Activated CD4-positive, alpha-beta T cell treated with anti-CD3 and anti-CD28 coated beads, Interleukin-2, Interleukin-4, amounts not matched to agents 100 ng/mL and 50 ng/mL, durations not matched to agents 16 hours and 8 hours (primary cell): ENCODE measurements at places on chromosomes 6 and 20.

DNA sequence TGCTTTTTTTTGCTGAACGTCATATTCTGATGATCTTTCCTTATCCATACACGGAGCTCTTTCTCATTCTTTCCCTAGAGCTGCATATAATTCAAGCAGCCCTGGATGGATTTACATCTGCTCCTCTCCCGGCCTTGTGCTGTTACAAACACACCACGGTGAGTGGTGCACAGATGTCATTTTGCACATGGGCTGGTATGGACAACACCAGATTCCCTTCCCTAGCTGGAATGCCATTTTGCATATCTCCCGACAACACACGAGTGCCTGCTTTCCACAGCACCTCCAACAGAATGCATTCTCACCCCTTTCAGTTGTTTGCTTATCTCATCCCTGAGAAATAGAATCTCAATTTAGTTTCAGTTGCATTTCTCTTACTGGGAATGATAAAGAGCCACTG is 69.5 kb upstream of the AFDN start:
- DNase-seq, result no peak

DNA sequence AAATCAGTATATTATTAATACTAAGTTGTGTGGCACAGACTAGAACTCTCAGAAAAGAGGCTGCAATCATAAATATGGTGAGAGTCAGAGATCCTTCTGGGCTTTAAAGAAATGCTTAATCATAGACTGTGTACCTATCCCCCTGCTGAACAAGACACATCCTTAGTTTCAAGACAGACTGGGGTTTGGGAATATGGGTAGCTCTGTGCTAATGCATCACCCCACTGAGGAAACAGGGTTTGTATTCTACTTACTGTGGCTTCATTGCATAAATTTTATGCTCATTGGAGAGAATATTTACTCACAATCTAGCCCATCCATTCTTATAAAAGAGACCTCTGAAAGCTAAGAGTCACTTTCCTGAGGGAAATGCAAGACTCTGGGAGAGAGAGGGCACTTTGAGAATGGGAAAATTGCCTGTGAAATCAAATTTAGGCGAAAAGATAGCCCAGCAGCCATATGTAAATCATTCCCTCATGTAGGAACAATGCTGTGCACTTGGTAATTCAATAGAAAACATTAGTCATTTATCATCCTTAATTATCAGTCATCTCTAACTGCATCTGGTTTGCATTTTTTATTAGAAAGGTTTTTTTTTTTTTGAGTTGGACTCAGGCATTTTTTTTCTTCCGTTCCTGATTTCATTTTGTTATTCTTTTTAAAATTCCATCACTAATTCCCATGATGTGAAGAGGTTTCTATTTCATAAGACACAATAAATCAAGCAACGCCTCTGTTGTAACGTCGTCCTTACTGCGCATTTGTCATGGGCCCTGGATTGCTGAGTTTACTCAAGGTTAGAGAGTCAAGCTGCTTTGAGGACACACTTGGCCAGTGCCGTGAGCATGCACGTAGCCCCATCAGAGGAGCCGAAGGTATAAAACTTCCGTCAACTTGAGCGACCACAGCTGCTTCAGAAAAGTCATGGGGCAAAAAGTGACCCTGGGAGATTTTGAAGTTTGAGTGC is 91.8 kb downstream of the TRMT11 start:
- no peak for DNase-seq

- DNase-seq, result no peak
Observed at GRCh38 chr20:37755665-37756064, 61.8 kb downstream of the CTNNBL1 start.

- DNase-seq, result no peak
Observed at GRCh38 chr6:163757520-163757919, 343.0 kb downstream of the QKI start.

DNA sequence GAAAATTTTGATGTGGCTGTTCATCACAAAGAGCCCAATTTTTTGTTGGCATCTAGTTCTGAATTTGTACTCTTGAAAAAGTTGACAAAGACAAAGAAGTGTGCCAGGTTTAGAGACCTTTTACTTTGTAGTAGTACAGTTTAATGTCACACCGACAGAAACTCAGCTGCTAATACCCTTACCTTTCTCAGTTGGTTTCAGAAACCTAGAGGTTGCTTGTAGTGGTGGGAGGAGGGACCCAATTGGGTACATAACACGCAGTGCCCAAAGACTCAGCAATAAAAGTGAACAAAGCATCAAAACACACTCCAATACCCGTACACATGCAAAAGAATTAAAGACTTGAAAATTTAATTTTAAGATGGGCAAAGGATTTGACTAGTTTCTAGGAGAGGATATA is 203.7 kb downstream of the CDKAL1 start:
- DNase-seq, result no peak

- DNase-seq, result peak; percentile 68
Observed at GRCh38 chr6:45419571-45420082, 41.9 kb upstream of the SUPT3H start.

DNA sequence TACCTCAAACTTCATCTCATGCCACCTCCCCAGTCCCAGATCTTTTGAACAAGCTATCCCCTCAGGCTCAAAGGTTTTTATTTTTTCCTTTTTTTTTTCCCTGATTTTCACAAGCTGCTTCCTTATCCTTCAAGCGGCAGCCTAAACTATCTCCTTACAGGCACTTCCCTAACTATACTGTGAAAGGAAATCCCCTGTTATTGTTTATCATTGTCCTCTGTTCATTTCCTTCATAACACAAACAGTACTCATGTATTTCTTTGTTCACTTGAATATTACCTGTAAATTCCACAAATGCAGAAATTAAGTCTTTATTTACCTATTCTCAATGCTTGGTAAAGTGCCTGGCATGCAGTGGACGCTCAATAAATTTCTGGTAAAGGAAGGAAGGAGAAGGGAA is 48.9 kb downstream of the ME1 start:
- DNase-seq, result no peak

- no peak for DNase-seq
Observed at GRCh38 chr20:1891263-1892118, 3.7 kb upstream of the SIRPA start.

DNA sequence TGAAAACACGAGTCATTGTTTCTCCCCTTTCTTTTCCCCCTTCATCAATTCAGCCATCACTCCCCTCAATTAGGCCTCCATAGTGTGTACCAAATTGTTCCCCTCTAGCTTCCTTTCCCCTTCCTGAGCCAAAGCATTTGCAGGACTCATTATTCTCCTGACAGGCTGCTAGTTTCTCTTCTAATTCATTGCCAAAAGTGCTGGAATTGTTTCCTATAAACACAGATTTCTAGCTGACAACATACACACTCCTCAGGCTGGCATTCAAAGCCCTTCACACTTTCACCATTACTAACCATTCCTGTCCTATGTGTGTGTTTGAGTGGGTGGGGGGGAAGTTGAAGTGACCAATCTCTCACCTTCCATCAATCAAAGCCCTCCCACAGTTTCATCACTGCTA is 444.2 kb upstream of the OPRM1 start:
- no peak for DNase-seq

DNA sequence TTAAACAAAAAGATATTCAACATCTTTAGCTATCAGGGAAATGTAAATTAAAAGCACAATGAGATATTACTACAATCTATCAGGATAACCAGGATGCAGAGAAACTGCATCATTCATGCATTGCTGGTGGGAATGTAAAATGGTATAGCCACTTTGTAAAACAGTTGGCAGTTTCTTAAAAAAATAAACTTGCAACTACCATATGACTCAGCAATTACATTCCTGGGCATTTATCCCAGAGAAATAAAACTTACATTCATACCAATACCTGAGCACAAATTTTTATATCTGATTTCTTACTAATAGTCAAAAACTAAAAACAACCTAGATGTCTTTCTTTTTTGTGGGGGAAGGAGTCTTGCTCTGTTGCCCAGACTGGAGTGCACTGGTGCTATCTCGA is 190.3 kb upstream of the TAB2 start:
- no peak for DNase-seq

GRCh38 chr6:63844287-63844686 is 208.7 kb downstream of the PHF3 start:
- no peak for DNase-seq

DNA sequence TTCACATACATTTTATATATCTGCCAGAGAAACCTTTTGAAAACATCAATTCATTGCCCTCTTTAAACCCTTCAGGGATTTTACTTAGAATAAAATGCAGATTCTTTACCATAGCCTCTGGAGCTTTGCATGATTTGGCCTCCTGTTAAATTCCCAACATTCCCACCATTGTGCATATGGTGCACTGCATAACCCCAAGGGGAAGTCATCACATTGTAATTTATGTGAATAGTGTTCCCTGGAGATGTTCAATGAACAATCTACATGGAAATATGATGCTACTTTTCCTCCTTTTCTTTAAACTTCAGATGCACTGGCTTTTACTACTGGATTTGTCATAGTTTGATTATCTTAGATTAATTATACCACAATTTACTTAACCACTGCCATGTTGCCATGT is 94.7 kb downstream of the PHF3 start:
- no peak for DNase-seq

GRCh38 chr6:146364816-146365594 is 178.6 kb upstream of the RAB32 start:
- DNase-seq, result peak; percentile 24

GRCh38 chr6:35071347-35071994 is 69.7 kb downstream of the TCP11 start:
- DNase-seq, result no peak

GRCh38 chr6:111812060-111813038 is 60.9 kb downstream of the FYN start:
- DNase-seq, result no peak

- no peak for DNase-seq
Observed at GRCh38 chr20:40883097-40883496, 145.5 kb upstream of the TOP1 start.
